Activated CD4-positive, alpha-beta T cell treated with anti-CD3 and anti-CD28 coated beads for 36 hours (primary cell): ENCODE measurements at places on chromosomes 4 and X. TPM values are rescaled to one million over a fixed set of nuclear protein-coding genes. Genes with fewer than 3 reads are reported as not detected.

The GAR1 gene
- 42.2 TPM for total RNA-seq

The SPANXB1 gene
- not detected for total RNA-seq

The TMPRSS11F gene
- not detected for total RNA-seq

The NHS gene
- total RNA-seq = 6.7 TPM

The SCD5 gene
- 1.7 TPM for total RNA-seq

DNA sequence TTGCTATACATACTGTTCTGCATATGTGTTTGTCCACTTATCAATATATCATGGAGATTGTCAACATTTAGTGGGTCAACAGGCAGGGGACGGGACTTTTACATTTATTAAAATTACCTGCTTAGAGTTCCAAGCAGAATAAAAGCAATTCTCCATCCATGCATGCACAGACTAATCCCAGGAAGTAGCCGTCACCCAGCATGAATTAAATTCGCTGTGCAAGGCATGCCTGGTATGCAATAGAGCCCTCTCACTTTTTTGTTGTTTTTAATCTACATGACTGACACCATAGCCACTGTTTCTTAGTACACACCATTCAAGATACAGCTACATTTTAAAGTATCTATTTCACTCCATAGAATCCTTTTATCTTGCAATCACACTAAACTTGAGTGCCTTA is 108.9 kb downstream of the USP46 start:
- DNase-seq = no peak

DNA sequence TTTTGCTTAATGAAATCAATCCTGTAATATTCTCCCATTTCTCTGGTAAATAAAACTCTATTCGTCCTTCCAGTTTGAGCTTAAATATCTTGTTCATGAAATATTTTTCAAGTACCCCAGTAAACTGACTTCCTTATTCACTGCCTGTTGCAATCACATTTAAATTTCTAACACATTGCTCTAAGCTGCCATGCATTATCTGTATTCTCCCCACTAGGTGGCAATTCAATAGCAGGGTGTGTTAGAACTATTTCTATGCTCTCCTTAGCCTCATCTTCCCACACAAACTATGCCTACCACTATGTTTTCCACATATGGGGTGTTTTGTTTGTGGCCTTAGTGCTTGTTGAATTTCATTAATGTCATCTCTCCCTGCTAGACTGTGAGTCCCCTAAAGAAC is 377.1 kb upstream of the HS3ST1 start:
- no peak for DNase-seq

DNA sequence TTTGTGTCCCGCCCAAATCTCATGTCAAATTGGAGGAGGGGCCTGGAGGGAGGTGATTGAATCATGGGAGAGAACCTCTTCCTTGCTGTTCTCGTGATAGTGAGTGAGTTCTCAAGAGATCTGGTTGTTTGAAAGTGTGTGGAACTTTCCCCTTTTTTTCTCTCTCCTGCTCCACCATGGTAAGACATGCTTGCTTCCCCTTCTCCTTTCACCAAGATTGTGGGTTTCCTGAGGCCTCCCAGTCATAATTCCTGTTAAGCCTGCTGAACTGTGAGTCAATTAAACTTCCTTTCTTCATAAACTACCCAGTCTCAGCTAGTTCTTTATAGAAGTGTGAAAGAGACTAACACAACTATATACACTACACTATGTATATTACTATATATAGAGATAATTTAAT is 697.8 kb upstream of the HS3ST1 start:
- no peak for DNase-seq

DNA sequence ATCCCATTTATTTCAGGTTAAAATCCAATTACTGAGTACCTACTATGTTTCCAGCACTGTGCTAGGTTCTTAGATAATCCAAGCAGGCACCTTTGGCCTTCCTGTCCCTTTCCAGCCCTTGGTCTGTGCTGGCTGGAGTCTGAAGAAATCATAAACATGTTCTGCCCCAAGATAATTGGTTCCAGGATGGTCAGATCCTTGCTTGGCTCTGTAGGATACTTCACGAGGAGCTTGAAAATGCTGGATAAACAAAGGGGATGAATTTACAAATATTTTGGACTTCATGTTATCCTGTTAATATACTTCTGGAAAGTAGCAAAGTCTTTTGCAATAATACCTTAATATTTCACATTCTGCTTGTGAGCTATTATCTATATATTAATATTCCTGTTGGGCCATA is 35.0 kb upstream of the FHL1 start:
- DNase-seq = no peak

DNA sequence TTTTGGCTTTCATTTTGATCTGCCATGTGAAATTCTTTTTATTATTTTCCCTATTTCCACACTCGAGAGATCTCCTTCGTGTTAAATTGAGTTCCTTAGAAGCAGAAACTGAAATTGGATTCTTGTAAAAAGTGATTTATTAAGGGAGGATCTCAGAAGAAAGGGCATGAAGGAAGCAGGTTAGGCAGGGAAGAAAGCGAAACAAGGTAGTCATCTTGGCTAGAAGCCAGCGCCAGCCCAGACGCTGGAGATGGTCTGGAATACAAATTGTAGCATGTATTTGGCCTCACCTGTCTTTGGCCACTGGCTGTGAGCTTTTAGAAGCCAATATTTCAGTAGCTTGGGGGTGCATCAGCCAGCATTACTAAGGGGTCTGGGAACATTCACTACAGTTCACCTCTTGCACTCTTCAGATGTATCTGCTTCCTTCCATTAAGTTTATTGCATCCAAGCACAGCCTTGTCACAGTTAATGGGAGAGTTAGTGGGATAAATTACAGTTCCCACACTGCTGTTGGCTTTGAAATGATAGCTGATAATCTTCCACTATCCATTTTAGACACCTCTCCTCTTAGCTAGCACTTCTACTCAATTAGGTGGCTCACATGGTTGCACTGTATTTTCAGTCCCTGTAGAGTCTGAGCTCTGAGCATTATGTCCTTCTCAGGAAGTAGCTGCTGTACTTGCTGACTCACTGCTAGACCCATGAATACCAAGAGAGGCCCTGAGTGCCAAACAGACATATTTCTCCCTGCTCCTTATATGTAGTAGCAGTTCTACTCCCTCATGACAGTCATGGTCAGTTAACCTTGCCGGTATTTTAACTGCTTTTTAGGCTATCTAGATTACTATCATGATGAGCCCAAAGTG is 14.6 kb downstream of the GRXCR1 start:
- no peak for DNase-seq

DNA sequence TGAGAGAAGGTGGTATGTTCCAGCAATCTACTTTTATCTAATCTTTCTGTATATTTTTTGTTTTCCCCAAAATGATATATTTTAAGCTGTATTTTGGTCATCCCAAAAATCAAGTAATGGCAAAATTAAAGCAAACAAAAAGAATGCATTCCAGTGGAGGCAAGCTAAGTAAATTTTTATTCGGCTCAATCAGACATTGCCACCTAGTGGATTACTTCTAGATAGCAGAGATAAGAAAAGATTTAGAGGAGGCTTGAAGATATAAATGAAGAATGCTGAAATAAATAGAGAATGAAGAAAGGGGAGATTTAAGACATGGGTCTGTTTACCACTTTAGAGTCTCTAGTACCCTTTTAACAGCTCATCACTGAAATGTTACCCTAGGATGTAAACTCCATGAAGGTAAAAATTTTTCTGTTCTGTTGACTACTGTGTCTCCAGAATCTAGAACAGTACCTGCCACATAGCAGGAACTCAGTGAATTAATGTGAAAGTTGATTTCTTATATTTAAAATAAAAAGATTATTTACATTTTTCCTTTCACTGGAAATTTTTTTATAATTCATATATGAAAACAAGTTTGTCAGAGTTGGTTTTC is 110.9 kb upstream of the ANK2 start:
- DNase-seq = no peak

DNA sequence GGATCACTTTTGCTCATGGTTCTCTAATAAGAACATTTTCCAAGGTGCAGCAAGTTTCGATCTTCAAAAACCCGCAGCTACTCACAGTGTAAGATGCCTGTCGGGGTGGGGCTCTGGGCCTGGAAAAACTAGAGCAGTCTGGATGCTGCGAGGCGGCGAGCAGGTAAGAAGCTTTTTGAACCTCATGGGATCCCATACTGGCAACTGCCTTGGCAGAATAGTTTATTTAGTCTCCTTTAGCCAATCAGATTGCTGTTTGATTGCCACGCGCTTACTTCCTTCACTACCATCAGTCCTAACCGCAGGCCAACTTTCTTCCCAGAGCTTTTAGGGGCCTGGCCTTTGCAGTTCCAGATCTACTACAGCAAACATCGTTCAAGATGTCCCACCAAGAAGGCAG is 61.3 kb upstream of the MAGEB10 start:
- no peak for DNase-seq

DNA sequence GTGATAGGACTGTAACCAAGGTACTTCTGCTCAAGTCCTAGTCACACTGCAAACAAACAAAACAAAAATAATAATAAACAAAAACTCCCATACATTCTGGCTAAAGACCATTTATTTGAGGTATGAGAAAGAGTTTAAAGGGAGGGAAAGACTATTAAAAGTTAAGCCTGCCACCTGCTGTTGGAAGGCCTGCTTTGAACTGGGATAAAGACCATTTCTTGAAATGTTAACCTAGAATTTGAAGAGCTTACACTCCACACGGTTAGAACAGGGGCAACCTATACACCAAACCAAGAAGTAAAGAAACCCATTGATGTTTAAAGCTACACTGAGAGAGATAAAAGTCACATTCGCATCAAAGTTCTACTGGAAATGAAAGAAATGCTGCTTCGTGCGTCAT is 548.7 kb upstream of the DIPK2B start:
- DNase-seq = no peak

DNA sequence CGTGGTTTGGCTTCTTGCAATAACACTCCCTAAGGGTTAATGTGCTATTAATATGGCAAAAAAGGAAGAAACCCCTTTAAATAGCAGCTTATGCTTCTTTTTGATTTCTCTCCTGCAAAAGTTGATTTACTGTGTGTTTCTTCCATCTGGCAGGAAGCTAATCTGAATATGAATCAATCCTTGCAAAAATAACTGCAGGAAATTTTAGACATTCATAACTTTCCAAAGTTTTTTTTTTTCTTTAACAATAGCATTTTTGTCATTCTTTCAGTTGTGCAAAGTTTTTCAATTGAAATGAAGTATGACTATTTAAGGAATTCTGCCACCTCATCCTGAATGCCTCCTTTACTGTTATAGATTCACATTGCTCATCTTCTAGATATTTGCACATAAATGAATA is 115.6 kb downstream of the SPANXA1 start:
- no peak for DNase-seq

DNA sequence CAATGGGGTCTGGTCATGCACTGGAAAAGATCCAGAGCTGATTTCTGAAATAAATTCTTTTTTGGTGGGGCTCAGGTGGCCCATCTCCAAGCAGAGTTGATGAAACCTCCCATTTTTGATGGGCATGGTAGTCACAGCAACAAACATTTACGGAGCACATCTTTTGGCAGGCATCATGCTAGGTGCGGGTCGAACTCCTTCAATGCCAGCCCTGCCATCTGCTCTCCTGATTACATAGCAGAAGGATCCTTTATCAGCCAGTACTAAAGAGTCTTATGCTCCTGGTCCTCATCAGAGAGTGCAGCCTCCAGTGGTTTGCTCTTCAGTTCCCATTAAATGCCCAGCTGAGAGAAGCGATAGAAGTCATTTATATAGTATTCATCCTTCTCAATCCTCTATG is 121.7 kb downstream of the GRXCR1 start:
- DNase-seq = no peak
